ENCODE measurements at places on chromosomes 6 and 20. TPM values are rescaled to one million over a fixed set of nuclear protein-coding genes. Genes with fewer than 3 reads are reported as not detected.
A peak's percentile ranks its signal among the peaks of the same experiment; 100 is the strongest.

GRCh38 chr6:68652117-68652536 is 17.0 kb downstream of the ADGRB3 start:
- no peak for DNase-seq

DNA sequence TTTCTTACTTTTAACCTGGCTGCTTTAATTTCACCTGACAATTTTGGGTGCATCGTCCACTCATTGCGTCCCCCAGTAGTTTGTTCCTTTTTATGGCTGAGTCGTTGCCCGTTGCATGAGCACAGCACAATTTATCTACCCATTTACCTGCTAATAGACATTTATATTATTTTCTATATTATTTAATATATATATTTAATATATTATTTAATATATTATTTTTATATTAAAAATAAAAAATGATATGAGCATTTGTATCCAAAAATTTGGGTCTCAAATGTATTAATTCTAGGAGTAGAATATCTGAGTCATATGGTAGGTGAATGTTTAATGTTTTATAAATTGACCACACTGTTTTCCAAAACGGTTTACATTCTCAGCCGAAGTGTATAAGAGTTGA is 300.2 kb downstream of the THBS2 start:
- DNase-seq: no peak

DNA sequence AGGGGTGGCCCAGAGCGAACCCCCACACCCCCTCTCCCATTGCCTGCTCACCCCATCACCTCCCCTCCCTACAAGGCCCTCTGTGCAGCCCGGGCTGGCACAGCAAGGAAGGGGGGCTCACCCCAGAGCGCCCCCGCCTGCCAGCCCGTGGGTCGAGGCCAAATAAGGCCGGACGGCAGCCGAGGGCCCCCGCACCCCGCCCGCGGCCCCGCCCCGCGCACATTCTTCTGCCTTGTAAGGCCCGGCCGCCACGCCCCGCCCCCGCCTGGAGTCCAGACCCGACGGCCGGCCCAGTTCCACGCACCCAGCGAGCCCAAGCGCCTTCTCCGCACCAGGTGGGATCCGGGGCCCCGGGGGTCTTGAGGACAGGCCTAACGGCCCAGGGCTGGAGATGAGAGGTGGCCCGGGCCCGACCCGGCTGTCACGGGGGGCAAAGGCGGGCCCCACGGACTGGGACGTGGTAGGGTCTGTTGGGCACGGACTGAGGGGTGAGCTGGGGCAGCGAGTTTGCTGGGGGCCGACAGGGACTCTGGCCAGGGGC is at the start of gene MYL9:
MYL9 (plus strand) TSS at position 293 of the 541 bp plus-strand sequence. CDS start 3,366 bp downstream, outside the sequence.
- DNase-seq: peak; percentile 96

DNA sequence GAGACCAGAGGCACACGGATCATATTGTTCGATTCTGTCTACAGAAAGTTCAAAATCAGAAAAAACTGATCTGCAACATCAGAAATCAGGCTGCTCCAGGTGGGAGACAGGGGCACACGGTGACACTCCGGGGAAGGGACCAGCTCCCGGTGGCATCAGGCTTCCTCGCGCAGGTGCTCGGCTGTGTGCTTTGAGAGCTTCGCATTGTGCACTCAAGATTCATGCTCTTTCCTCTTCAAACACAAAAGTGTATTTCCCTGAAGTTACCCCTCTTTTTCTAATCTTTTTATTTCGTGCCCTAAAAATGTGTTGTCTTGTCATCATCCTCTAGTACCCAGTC is 108.1 kb downstream of the DLL1 start:
- no peak for DNase-seq

- DNase-seq: peak; percentile 41
Measured at GRCh38 chr6:40912158-40912946, 126.7 kb downstream of the UNC5CL start.

DNA sequence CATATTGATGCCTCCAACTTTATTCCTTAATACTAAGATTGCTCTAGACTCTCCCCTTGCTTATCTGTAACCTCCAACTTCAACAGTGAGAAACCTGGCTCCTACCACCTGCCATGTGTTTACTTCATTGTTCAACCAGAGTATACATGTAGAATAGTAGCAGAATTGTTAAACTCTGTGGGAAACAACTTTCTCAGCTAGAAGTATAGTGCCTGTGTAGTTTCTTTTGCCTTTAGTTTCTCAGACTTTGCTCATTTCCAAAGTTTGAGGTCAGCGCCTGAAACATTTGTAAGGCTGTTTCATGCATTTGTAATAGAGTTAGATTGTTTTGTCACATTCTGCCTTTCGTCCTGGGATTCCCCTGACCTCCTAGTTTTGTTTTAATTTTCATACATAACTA is 34.9 kb upstream of the HECA start:
- DNase-seq: no peak

GRCh38 chr6:130882370-130882769 is 55.2 kb downstream of the SMLR1 start:
- DNase-seq: no peak

DNA sequence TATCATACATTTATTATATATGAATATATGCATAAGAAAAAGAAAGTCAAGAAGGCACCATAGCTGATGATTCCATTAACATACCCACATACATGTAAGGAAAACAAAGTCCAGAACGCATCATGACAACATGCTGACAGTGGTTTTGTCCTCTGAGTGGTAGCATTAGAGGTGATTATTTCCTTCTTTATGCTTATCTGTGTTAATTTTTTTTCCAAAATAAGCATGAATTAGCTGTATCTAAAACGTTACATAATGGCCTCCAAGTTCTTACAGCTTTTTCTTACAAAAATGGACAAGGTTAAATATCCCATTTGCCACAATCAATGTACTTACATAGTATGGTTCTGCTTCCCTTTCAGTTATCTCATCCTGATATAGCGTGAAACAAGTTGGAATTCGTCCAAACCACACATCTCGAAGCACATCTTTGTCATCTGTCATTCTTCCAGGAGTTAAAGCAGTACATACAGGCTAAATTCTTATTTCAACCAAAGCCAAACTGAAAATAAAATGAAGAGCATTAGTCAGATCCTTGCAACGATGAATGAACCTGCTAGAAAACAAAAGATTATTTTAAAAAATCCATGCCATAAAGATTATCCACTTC is 9.7 kb downstream of the ATG5 start:
- DNase-seq: no peak

The PRL gene
- total RNA-seq: not detected

The HLA-DOB gene
- 0.27 TPM for total RNA-seq

The BLTP3A gene
- total RNA-seq: 17.5 TPM

The FANCE gene
- 3.7 TPM for total RNA-seq

The UBE3D gene
- 3.0 TPM for total RNA-seq
